ENCODE measurements at places on chromosomes 12 and 14.

DNA sequence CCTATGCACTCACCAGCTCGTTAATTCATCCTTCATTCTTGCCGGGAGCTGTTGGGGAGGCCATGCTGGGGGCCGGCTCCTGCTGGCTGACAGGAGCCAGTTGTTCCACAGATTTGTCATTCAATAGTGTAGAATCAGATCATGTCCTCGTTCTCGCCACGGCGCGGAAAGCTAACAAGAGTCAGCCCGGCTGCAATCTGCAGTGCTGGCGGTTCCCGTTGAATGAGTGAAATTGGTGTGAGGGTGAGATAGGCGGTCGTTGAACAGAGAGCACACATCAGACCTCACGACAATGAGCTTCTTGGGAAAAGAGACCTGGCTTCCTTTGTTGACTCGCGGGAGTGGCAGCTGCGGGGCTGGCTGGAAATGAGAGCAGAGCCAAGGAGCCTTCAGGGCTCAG, 57.5 kb downstream of the KIF26A start:
- peak; percentile 45 for DNase-seq

DNA sequence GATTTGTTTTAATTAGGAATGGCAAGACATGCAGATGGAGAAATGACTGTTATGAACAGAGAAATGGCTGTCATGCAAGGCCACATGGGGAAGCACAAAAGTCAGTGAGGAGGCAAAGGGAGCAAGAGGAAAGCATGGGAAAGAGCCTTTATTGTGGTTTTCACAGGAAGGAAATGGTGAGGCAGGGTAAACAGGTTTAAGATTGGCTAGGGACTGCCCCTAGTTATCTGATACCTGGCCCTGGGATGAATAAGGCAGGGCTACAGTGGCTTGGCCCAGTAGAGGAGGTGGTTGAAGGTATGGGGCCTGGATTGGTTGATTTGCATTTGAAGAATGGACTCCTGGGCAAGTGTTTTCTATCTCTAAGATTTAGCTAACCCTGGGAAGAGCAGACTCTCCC, 168.7 kb upstream of the CNOT2 start:
- DNase-seq: no peak

DNA sequence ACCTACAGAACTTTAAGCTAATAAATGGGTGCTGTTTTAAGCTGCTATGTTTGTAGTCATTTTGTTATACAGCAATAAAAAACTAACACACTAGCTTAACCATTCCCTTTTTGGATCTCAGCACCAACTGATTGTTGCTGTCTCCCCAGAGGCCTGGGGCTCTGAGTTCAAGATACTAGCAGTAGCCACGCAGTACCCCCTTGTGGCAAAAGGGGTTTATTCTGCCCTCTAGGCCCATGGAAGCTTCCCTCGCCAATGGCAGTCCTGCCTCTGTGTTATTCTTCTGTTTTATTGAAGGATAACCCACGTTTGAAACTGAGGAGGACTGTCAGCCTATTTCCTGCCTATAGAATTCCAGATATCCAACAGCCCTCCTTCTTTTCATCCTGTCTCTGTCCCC, 455.3 kb upstream of the ATP2B1 start:
- no peak for DNase-seq

GRCh38 chr14:99041141-99041819, 230.7 kb downstream of the BCL11B start:
- DNase-seq: no peak

GRCh38 chr12:27229367-27229766, 14.7 kb upstream of the STK38L start:
- no peak for DNase-seq

Measured in NCI-H1105 treated with DMSO at 0.1 percent for 48 hours (cell line).